ENCODE measurements at places on chromosomes 2 and 18.

DNA sequence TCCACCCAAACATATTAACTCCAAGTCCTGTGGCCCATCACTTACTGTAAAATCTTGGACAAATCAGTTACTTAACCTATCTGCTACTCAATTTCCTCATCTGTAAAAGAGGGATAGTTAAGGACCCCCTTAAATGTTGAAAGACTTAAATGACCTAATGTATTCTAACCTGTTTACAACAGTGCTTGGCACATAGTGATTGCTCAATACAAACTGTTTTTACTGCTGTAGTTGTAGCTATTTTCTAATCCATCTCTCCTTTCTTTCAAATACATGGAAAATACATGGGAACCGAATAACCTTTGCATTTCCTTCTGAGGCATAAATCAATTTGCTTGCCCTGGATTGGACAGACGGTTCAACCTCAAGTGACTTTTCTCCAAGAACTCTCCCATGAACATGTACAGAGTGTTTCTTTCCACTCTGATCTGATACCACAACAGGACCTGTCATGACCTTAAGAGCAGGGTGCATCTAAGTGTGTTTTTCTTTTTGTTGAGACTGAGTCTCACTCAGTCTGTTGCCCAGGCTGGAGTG lies 2.7 kb downstream of the LNPK start:
- DNase-seq = no peak
- no peak overlapping the region for H3K27ac ChIP-seq
- H3K4me1 ChIP-seq = peaks cover 16% of the 10 kb centered on the region
- H3K36me3 ChIP-seq = no peaks in the 10 kb centered on the region
- H3K27me3 ChIP-seq = no peaks in the 10 kb centered on the region
- H3K4me3 ChIP-seq = no peak overlapping the region

DNA sequence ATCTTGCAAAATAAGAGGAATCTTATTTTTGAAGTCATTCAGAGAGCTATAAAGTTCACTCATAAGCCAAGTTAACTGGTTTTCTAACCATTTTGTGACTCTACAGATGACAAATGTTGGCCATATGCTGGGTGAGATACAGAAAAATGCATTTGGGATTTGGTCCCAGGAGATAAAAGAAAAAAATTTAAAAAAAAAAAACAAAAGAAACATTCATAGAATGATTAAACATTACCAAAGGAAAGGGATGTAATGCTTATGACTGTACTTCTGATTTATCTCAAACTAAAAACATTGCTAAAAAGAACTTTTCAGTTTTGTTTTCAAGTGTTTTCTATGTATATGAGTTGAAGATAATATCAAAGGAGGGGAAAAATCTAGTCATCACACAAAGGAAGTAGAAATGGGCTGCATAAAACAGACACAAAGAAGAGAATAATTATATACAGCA lies 43.1 kb downstream of the PELI1 start:
- peaks cover 52% of the 10 kb centered on the region for H3K36me3 ChIP-seq
- H3K4me1 ChIP-seq = peaks cover 9% of the 10 kb centered on the region
- no peak for DNase-seq
- H3K27me3 ChIP-seq = no peaks in the 10 kb centered on the region
- H3K4me3 ChIP-seq = no peak overlapping the region
- peak overlapping the region; percentile 56 for H3K27ac ChIP-seq

DNA sequence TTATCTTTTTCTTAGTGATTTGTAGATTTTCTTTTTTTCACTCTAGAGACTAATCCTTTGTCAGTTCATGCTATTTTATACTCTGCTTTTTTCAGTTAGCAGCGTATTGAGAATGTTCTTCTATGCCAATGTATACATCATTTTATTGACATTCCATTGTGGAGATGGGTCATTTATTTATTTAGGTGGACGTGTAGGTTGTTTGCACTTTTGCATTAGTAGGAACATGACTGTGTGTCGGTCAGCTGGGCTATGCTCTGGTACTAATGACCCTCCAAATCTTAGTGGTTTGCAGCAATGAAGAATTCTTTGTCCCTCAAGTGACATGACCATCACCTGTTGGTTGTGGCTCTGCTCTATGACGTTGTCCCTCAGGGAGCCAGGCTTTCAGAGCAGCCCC lies 33.6 kb downstream of the HPCAL1 start:
- H3K27me3 ChIP-seq = no peaks in the 10 kb centered on the region
- no peak overlapping the region for H3K27ac ChIP-seq
- H3K4me1 ChIP-seq = peaks cover 69% of the 10 kb centered on the region
- no peak for DNase-seq
- H3K4me3 ChIP-seq = no peak overlapping the region

GRCh38 chr2:15303874-15304273 lies 257.3 kb downstream of the NBAS start:
- peaks cover 51% of the 10 kb centered on the region for H3K36me3 ChIP-seq
- no peak overlapping the region for H3K27ac ChIP-seq
- no peaks in the 10 kb centered on the region for H3K4me1 ChIP-seq
- no peaks in the 10 kb centered on the region for H3K27me3 ChIP-seq

GRCh38 chr2:6423157-6423556 lies 442.6 kb downstream of the CMPK2 start:
- H3K27me3 ChIP-seq = no peaks in the 10 kb centered on the region
- no peaks in the 10 kb centered on the region for H3K4me1 ChIP-seq
- H3K4me3 ChIP-seq = no peak overlapping the region
- no peak for DNase-seq

DNA sequence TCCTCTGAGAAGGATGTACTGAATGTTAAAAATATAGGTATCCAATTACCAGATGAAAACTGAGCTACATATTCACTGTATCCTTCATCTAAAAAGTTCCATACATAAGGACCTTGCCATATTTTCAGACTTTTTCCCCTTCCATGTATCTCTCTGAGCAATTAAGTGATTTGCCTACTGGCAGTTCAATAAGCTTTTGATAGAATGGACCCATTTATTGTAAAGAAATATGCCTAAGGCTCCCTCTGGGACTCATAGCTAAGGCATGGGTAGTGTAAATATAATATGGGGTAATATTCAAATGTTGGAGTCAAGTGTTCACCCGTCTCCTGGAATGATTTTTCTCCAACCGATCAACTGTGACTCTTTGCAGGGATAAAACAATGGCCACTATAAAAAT lies 135.4 kb upstream of the FSHR start:
- DNase-seq = no peak
- H3K4me3 ChIP-seq = no peak overlapping the region
- no peaks in the 10 kb centered on the region for H3K36me3 ChIP-seq
- no peaks in the 10 kb centered on the region for H3K27me3 ChIP-seq

- no peaks in the 10 kb centered on the region for H3K4me1 ChIP-seq
- H3K4me3 ChIP-seq = no peak overlapping the region
- H3K27ac ChIP-seq = no peak overlapping the region
- no peak for DNase-seq
Observed at GRCh38 chr2:215697003-215697402, 261.1 kb upstream of the FN1 start.

GRCh38 chr2:189157456-189157855 lies 22.1 kb downstream of the COL5A2 start:
- no peaks in the 10 kb centered on the region for H3K36me3 ChIP-seq
- no peak for DNase-seq
- no peak overlapping the region for H3K27ac ChIP-seq
- H3K27me3 ChIP-seq = no peaks in the 10 kb centered on the region

- no peaks in the 10 kb centered on the region for H3K4me1 ChIP-seq
- no peak overlapping the region for H3K27ac ChIP-seq
- H3K4me3 ChIP-seq = peak overlapping the region; percentile 25
- DNase-seq = no peak
Observed at GRCh38 chr2:217090024-217090473, 230.2 kb upstream of the TNP1 start.

DNA sequence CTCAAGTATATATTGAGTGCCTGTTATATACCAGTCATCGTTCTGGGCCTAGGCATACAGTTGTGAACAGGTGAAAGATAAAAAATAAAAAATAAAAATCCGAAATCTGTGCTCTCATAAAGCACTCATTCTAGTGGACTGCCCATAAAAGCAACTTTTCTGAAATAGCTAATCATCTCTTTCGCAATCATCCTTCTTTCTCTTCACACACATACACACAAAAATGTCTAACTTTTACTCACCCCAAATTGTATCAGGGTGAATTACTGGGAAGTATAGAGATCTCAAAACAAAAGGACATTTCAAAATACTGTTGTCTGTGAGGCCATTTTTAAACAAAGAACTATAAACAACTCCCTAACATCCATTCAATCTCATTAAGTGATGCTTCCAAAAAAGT lies 29.6 kb upstream of the ORC2 start:
- no peak overlapping the region for H3K27ac ChIP-seq
- H3K4me1 ChIP-seq = no peaks in the 10 kb centered on the region
- no peak for DNase-seq
- H3K36me3 ChIP-seq = peaks cover 65% of the 10 kb centered on the region
- no peak overlapping the region for H3K4me3 ChIP-seq
- no peaks in the 10 kb centered on the region for H3K27me3 ChIP-seq

DNA sequence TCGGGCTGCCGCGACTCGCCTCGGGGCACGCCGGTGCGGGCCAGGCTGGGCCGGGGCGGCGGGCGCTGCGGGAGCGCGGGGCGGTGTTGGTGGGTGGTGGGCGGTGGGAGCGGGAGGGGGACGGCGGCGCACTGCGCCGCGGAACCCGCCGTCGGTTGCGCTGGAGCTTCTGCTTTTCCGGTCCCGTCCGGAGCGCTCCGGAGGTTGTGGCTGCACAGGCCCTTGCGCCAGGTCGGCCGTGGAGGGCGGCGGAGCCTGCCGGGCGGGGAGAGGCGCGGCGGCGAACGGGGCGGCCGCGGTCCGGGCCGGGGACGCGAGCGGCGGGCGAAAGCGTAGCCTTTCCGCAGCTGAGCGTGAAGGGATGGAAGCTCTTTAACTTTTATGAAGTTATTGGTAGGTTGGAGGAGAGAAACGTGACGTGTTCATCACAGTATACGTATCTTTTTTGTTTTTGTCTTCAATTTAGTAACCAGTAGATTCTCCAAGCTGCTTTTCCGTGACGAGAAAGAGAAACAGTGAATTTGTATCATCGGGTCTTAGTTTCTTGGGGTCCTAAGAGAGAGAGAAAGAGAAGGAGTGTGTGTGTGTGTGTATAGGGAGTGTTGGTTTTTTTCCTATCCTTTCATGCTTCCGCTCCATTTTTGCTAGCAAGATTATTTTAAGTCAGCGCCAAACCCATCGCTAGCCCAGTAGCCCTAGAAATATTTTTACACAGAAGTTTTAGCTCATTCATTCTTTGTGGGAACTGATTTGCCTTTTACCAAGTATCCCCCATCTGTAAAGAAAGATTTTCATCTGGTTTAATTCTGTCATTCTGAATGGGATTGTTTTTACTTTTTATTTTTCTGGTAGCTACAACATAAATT lies 535 bp downstream of the ATG4B start:
- peaks cover 45% of the 10 kb centered on the region for H3K4me1 ChIP-seq
- no peak for DNase-seq
- H3K27me3 ChIP-seq = no peaks in the 10 kb centered on the region
- peak overlapping the region; percentile 93 for H3K27ac ChIP-seq
- H3K4me3 ChIP-seq = peak overlapping the region; percentile 76

DNA sequence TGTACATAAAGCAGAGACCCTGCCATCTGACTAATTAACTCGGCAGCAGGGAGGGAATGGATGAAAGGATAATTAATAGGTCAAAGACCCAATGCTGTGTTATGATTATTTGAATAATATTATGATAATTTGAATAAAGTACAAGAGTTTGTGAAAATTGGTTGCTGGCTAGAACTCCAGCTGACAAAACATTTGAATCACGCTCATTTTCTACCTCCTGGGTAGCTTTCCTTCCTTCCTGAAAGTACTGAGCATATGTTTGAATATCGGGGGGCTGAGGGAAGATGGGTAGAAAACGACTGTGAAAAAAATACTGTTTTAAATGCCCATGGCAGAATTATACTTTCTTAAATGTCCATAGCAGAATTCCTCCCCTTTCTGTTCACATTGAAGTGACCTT lies 243.6 kb upstream of the RBMS1 start:
- no peak overlapping the region for H3K27ac ChIP-seq
- H3K27me3 ChIP-seq = no peaks in the 10 kb centered on the region
- H3K4me1 ChIP-seq = no peaks in the 10 kb centered on the region
- H3K4me3 ChIP-seq = no peak overlapping the region
- DNase-seq = no peak

- no peaks in the 10 kb centered on the region for H3K27me3 ChIP-seq
- no peak for DNase-seq
- H3K27ac ChIP-seq = no peak overlapping the region
Observed at GRCh38 chr18:58095222-58095621, 51.2 kb downstream of the NEDD4L start.

DNA sequence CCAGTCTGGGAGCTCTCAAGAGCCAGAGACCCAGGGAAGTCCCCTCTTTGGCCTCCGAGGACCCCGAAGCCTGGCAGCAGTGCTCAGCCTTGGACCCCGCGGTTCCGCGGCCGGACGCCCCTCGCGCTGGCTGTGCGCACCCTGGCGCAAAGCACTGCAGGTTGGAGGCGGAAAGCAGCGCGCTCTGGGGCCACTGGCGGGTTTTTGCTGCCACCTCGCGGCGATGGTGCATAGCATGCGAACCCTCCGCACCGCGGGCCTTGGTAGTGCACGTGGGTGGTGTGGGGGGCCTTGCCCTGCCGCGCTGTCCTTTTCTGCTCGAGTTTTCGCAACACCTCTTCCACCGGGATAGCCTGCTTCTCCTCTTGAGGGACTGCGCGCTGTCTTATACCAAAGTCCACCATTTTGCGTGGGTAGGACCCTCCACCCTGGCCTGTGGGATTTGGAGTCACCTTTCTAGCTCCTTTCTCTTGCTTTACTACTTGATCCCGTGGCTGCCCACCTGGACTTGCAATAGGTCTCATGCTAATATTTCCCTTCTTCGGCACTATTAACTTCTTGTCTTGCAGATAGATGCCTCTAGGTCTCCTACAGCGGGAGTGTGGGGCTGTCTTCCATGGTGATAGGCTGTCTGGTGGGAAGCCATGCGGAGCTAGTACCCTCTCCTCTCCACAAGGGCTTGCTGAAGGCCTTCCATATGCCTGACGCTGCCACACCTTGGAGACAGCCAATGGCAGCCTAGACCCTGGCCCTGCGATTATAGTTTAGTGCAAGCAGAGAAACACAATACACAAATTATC lies 14.3 kb downstream of the SIX3 start:
- DNase-seq = peak; percentile 80
- no peak overlapping the region for H3K27ac ChIP-seq
- H3K36me3 ChIP-seq = no peaks in the 10 kb centered on the region
- H3K4me3 ChIP-seq = no peak overlapping the region
- peaks cover 57% of the 10 kb centered on the region for H3K27me3 ChIP-seq

- no peaks in the 10 kb centered on the region for H3K4me1 ChIP-seq
- no peaks in the 10 kb centered on the region for H3K27me3 ChIP-seq
Observed at GRCh38 chr2:231369580-231370428, 25.7 kb upstream of the B3GNT7 start.

GRCh38 chr2:11303290-11304013 lies 41.0 kb downstream of the ROCK2 start:
- H3K4me1 ChIP-seq = no peaks in the 10 kb centered on the region
- no peaks in the 10 kb centered on the region for H3K27me3 ChIP-seq
- no peak overlapping the region for H3K27ac ChIP-seq
- no peak for DNase-seq
- no peak overlapping the region for H3K4me3 ChIP-seq

DNA sequence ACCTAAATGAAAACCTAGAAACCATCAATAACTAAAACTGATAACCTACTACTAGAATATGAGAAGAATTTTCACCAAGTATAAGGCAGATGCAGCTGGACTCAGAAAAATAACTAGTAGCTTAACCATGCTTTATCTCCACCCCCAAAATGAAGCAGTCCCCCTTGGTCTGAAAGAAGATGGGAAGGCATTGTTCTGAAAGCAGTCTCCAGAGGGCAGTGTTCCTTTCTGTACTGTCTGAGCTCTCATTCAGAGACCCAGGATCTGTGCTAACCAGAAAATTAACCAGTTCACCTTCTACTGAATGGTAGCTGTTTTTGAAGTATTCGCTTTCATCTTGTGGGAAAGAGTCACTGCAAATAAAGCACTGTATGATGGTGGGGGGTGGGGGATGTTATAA lies 273.0 kb downstream of the PDE11A start:
- DNase-seq = peak; percentile 11
- H3K27ac ChIP-seq = no peak overlapping the region

All from CD4-positive, alpha-beta T cell (primary cell).